Dermis blood vessel endothelial cell (primary cell): ENCODE measurements at places on chromosomes 7 and 10. TPM values are rescaled to one million over a fixed set of nuclear protein-coding genes. Genes with fewer than 3 reads are reported as not detected.

The ERVW-1 gene
- not detected in 2 replicates for total RNA-seq

The ATG9B gene
- total RNA-seq = 0.28 TPM in 1 of 2 replicates, not detected in the other

The TFPI2 gene
- total RNA-seq = 112 and 152 TPM in 2 replicates

The FBXO24 gene
- total RNA-seq = 0.60 TPM in 1 of 2 replicates, not detected in the other

The CTAGE4 gene
- total RNA-seq = 0.17 TPM in 1 of 2 replicates, not detected in the other

The SFXN4 gene
- total RNA-seq = 9.4 and 14.6 TPM in 2 replicates

The CABCOCO1 gene
- total RNA-seq = not detected in 2 replicates

The ZNF282 gene
- total RNA-seq = 31.3 and 61.8 TPM in 2 replicates

The TRIM56 gene
- 19.6 and 28.0 TPM in 2 replicates for total RNA-seq

The EBLN1 gene
- total RNA-seq = not detected in 2 replicates

The CTBP2 gene
- 112 and 148 TPM in 2 replicates for total RNA-seq

The UROS gene
- total RNA-seq = 47.1 and 48.3 TPM in 2 replicates

The PRSS37 gene
- not detected in 2 replicates for total RNA-seq

The BUD31 gene
- 76.4 and 86.7 TPM in 2 replicates for total RNA-seq

The ZNF425 gene
- 3.5 and 3.9 TPM in 2 replicates for total RNA-seq

The FAM221A gene
- 3.8 and 7.5 TPM in 2 replicates for total RNA-seq

The HTR5A gene
- total RNA-seq = not detected in 2 replicates

The FFAR4 gene
- total RNA-seq = not detected in 2 replicates

The NKX1-2 gene
- not detected in 2 replicates for total RNA-seq

The GPR26 gene
- total RNA-seq = not detected in 2 replicates

The COBL gene
- total RNA-seq = under 0.01 TPM in 1 of 2 replicates, not detected in the other

The PTER gene
- 7.5 and 9.8 TPM in 2 replicates for total RNA-seq

The PDE6C gene
- total RNA-seq = not detected in 2 replicates

The ADRB1 gene
- total RNA-seq = 19.0 and 22.0 TPM in 2 replicates

The HIP1 gene
- 60.2 and 79.1 TPM in 2 replicates for total RNA-seq

The PVRIG gene
- total RNA-seq = not detected in 2 replicates

The NODAL gene
- not detected in 2 replicates for total RNA-seq

The PPA1 gene
- total RNA-seq = 171 and 240 TPM in 2 replicates

The UCN3 gene
- total RNA-seq = not detected in 2 replicates

The CCL26 gene
- not detected in 2 replicates for total RNA-seq

The CRYGN gene
- not detected in 2 replicates for total RNA-seq

The OR2A5 gene
- not detected in 2 replicates for total RNA-seq

The ZC3HAV1L gene
- 16.4 and 20.8 TPM in 2 replicates for total RNA-seq

The SLC26A5 gene
- total RNA-seq = 0.85 and 0.93 TPM in 2 replicates

The MSMB gene
- not detected in 2 replicates for total RNA-seq

The NYAP1 gene
- 4.3 and 5.4 TPM in 2 replicates for total RNA-seq

The RABGEF1 gene
- 19.5 and 33.2 TPM in 2 replicates for total RNA-seq

The GDF2 gene
- total RNA-seq = not detected in 2 replicates

The LRRN3 gene
- total RNA-seq = 0.05 TPM in 1 of 2 replicates, not detected in the other

The C7orf33 gene
- not detected in 2 replicates for total RNA-seq

The SPDYE16 gene
- total RNA-seq = 0.09 TPM in 1 of 2 replicates, not detected in the other

The GARIN1A gene
- total RNA-seq = 0.14 and 0.17 TPM in 2 replicates

The GIMAP5 gene
- 203 and 350 TPM in 2 replicates for total RNA-seq

The ABHD11 gene
- total RNA-seq = 6.1 and 7.1 TPM in 2 replicates

The FGF8 gene
- not detected in 2 replicates for total RNA-seq

The ZNF107 gene
- total RNA-seq = 4.0 and 4.6 TPM in 2 replicates

The CPA4 gene
- 0.17 and 0.74 TPM in 2 replicates for total RNA-seq

The ARPC1B gene
- total RNA-seq = 464 and 901 TPM in 2 replicates

The MLLT10 gene
- 35.4 and 48.9 TPM in 2 replicates for total RNA-seq

The ADAMTS14 gene
- total RNA-seq = under 0.01 and 0.05 TPM in 2 replicates

The EXOC4 gene
- 112 and 140 TPM in 2 replicates for total RNA-seq

The SLC4A2 gene
- 93.6 and 113 TPM in 2 replicates for total RNA-seq

The COX15 gene
- total RNA-seq = 41.7 and 54.2 TPM in 2 replicates

The HUS1 gene
- total RNA-seq = 16.8 and 24.5 TPM in 2 replicates

The IFIT2 gene
- total RNA-seq = 9.6 and 23.7 TPM in 2 replicates

The PNLIPRP3 gene
- under 0.01 TPM in 1 of 2 replicates, not detected in the other for total RNA-seq

The OR2A12 gene
- total RNA-seq = not detected in 2 replicates

The CAMK1D gene
- total RNA-seq = 0.85 and 3.2 TPM in 2 replicates

The TCF7L2 gene
- total RNA-seq = 2.9 and 3.8 TPM in 2 replicates
